ENCODE measurements at places on chromosomes 3 and 15.

- no peak for DNase-seq
Measured at GRCh38 chr3:113275583-113275928, 64.2 kb downstream of the BOC start.

- no peak for DNase-seq
Measured at GRCh38 chr3:191340966-191341365, 10.6 kb upstream of the UTS2B start.

DNA sequence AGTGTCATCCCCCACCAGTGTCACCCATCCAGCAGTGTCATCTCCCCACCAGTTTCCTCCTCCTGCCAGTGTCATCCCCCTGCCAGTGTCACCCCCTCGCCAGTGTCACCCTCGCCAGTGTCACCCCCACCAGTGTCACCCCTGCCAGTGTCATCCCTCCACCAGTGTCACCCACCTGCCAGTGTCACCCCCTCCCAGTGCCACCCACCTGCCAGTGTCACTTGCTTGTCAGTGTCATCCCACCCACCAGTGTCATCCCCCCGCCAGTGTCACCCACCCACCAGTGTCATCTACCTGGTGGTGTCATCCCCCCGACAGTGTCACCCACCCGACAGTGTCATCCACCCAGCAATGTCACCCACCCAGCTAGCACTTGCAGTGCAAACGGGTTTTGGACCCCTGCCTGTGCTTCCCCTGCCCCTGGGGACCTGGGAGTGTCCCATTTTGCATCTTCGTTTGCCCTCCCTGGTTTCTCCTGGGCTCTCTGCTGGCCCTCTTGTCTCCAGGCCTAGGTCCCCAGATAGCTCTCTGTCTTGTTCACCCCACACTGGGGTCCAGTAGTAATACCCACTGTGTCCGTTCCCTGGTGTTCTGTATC lies 99.8 kb upstream of the PRR20G start:
- no peak for DNase-seq

DNA sequence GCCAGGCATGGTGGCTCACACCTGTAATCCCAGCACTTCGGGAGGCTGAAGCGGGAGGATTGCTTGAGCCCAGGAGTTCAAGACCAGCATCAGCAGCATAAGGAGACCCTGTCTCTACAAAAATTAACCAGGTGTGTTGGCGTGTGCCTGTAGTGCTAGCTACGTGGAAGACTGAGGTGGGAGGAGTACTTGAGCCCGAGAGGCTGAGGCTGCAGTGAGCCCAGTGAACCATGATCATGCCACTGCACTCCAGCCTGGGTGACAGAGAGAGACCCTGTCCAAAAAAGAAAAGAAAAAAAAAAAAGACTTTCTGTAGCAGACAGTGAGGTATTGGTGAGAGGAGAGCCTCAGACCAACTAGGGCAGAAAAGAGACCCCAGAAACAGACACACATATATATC lies 263.8 kb downstream of the XXYLT1 start:
- DNase-seq: no peak

DNA sequence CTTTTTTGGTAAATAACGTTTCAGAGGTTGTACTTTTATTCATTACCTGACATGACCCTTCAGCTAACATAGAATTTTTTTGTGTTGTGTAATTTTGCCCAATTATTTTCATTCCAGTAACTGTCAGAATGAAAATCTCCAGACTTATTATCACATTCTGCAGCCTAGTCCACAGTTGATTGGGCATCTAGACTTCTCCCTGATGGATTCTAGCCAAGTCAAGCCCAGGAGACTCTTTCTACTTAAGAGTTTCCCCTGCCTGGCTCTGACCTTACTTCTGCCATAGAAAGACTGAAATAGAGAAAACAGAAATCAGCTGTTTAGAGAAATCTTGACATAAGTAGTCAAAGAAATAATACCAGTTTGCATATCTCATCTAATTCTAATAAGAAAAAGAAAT lies 82.9 kb upstream of the CDAN1 start:
- DNase-seq: no peak

DNA sequence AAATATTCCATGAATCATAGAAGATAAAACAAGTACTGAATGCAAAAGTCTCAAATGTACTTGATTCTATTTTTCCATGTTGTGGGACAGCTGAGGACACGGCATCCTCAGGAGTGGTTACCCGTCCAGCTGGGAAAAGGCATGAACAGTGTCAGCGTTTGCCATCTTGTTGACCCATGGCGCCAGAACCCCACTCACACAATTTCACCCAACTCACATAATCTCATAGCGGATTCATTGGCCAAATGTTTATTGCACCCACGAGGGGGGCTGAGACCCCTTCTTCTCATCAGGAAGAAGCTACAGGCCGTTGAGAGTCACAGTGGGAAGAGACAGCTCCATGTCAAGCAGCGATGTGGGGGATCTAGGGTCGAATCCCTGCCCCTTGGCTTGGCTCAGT lies 72.9 kb downstream of the OCA2 start:
- DNase-seq: no peak

DNA sequence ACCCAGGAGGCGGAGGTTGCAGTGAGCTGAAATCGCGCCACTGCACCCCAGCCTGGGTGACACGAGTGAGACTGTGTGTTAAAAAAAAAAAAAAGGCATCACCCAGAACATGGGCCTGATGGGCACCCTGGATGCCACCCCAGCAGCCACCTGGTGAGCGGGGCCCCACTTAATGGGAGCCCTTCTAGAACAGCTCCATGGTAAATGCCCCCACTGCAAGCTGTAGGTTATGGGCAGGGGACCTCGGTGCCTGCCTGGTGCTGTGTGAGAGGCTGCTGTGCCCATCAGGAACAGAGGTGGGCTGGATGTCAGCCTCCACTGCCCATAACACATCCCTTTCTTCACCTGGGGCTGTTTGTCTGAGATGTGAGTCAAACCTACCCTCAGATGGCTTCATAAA lies 156.2 kb upstream of the MEF2A start:
- DNase-seq: no peak

DNA sequence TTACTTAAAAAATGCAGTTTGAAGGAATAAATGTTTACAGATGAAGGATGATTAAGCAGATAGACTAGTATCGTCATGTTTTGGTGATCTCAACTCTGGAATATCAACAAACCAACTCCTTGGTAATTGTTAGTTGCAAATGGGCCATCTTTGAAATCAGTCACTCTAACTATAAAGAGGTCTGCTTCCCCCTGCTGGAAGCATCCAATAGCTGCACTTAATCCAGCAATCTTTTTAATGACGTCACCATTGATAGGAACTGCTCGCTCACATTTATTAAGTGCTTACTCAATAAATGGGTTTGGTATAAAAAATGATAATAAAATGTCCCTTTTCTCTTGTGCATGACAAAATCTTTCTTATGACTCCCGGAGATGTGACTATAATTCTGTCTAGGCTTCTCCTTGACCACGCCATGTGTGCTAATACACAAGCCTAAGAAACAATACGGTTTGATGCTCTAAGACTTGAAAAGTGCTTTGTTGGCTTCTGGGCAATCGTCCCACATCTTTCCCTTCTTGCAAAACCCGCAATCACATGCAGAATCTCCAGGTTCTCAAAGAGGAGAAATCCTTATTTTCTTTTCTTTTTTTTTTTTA lies 227.6 kb upstream of the POU1F1 start:
- DNase-seq: peak; percentile 79

DNA sequence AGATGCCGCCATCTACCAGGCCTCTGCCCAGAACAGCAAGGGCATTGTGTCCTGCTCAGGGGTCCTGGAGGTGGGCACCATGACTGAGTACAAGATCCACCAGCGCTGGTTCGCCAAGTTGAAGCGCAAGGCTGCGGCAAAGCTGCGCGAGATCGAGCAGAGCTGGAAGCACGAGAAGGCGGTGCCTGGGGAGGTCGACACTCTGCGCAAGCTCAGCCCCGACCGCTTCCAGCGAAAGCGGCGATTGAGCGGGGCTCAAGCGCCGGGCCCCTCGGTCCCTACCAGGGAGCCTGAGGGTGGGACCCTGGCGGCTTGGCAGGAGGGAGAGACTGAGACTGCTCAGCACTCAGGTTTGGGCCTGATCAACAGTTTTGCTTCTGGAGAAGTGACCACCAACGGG lies 22.6 kb downstream of the ALPK3 start:
- no peak for DNase-seq

DNA sequence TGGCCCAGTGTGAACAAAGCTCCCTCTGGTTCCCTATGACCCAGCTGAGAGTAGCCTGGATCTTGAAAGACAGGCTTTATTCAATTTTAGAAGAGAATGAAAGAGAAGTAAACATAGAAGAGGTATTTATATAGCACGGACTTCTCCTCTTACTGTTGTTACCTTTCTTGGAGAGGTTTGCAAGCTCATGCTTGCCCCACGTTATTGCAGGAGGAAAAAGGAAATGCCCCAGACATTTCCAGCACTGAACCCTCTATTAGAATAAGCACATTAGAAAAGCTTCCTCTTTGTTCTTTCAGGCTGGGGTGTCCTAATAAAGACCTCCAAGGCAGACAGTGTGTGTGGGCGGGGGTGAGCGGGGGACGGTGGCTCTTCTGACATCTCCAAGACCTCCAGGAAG lies 98.7 kb upstream of the AGBL1 start:
- no peak for DNase-seq

GRCh38 chr3:119611664-119612063 lies 14.0 kb downstream of the PLA1A start:
- no peak for DNase-seq

DNA sequence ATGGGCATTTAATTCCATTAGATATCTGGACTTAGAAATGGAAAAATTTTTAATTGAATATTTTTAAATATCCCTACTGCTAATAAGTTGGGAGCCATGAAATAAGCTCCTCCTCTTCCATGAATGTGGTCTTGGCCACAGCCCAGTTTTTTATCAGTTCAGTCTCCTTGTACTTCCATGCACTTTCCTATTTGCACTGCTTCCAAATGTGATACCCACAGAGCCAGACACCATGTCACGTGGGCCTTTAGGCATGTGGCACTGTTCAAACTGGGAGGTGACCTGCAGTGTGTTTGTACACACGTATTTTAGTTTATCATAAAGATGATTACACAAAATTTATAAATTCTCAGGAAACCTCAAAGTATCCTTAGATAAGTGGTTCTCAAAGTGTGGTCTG lies 80.1 kb upstream of the DGKG start:
- DNase-seq: no peak

DNA sequence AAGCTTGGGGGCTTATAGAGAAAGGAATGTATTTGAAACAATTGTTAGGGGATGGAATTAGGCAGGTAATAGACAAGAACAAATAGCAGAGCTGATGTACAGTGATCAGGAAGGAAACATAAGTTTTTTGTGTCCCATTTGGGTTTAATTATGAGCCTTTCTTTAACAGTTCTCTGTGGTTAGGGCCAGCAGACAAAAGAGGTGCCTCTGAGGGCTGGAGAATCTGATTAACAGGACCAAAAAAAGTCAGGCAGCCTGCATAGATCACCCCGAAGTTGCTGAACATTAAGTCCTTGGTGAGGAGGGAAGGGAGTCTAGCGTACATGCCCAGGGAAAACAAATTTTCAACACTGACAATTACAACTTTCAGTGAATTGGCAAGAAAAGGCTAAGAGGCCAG lies 88.6 kb upstream of the SPRED1 start:
- no peak for DNase-seq

DNA sequence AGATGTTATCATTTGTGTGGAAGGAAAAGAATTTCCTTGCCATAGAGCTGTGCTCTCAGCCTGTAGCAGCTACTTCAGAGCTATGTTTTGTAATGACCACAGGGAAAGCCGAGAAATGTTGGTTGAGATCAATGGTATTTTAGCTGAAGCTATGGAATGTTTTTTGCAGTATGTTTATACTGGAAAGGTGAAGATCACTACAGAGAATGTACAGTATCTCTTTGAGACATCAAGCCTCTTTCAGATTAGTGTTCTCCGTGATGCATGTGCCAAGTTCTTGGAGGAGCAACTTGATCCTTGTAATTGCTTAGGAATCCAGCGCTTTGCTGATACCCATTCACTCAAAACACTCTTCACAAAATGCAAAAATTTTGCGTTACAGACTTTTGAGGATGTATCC lies 15.1 kb downstream of the KLHL24 start:
- no peak for DNase-seq

GRCh38 chr3:154886437-154886836 lies 193.7 kb upstream of the MME start:
- DNase-seq: no peak

- no peak for DNase-seq
Measured at GRCh38 chr3:182947888-182948287, 32.5 kb downstream of the DCUN1D1 start.

- DNase-seq: no peak
Measured at GRCh38 chr15:48765022-48765421, 45.8 kb downstream of the CEP152 start.

- DNase-seq: no peak
Measured at GRCh38 chr3:99859825-99860224, 42.2 kb downstream of the CMSS1 start.

All from lung microvascular endothelial cell (primary cell).